ENCODE measurements at places on chromosomes 12 and 14. TPM values are rescaled to one million over a fixed set of nuclear protein-coding genes. Genes with fewer than 3 reads are reported as not detected.

PRR4 gene
- 0.46 TPM for total RNA-seq

TSPAN9 gene
- total RNA-seq = 65.0 TPM

GZMH gene
- not detected for total RNA-seq

GRCh38 chr12:10966314-10966713, 20.4 kb downstream of the TAS2R50 start:
- no peak for DNase-seq

DNA sequence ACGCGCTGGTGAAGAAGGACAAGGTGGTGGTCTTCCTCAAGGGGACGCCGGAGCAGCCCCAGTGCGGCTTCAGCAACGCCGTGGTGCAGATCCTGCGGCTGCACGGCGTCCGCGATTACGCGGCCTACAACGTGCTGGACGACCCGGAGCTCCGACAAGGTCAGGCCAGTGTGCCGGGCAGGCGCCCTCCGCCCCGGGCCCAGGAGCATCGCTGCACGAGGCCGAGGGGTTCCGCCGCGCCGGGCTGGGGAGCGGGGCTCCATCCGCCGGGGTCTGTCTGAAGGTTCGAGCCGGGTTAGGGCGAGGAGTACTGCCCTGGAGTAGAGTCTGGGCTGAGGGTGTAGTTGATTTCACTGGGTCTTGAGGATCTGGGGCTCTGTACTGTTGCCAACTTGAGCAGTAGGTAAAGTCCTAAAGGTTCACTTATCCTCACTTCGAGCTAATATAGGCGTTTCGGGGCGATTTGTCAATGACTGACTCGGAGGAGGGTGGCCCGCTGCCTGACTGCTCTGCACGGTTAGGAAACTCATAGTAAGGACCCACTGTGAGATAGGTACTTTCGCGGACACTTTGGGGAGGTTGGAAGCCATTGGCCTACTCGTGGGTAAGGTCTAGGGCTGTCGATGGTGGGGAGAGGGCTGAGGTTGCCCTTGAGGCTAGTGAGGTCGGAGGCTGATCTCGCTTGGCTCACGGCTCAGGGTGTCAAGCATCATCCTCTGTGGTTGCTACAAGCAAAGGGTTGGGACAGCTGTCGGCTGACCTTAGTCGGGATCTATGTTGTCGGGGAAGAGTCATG, 574 bp downstream of the GLRX5 start:
- DNase-seq = no peak

GRCh38 chr12:6390084-6390799, 6.3 kb downstream of the LTBR start:
- no peak for DNase-seq

DNA sequence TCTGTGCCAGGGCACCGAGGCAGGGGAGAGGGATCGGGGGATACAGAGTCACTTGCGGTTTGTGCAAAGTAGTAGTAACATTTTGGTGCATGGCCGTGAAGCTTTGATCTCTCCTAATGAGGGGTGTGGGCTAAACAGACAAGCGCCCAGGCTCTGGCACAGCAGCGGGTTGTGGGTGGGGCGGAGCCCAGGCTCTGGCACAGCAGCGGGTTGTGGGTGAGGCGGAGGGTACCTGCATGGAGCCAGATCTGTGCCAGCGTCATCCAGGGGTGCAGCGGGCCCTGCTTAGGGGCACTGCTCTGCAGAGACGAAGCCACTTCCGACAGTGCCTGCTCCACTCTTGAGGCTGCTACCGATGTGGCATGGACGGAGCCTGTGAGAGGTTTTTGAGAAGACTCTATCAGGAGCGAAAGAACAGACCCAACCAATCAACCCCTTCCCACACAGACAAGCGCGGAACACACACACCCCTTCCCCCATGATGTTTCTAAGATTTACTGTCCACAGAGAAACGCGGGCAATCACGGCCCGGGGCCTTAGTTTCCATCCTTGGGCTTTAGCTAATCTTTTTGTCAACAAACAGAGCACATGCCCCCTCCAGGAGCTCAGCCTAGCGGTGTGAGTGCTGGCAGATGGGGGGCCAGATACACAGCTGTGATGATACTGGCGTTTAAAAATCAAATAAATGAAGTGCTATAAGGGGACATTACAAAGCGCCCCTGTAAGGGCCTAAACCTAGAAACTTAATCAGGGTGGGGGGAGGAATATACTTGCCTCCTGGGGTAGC, 196.6 kb downstream of the CALM1 start:
- no peak for DNase-seq

GRCh38 chr12:132582582-132583410, 27.6 kb downstream of the LRCOL1 start:
- DNase-seq = no peak

DNA sequence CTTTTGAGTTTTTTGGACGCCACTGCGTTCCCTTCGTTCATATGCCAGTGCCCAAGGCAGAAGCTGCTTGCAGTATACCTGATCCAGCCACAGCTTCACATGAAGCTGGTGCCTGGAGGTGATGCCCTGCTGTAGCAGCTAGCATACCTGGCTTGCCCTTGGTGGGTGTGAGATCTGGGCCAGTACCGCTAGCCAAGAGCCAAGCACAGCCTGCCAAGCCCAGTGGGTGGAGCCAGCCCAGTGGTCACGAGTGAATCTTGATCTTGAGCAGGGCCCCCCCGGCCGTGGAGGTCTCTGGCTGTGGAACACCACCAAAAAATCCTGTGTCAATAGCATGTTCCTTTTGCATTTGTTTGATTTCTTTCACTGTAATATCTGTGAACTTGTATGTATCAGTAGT, 7.3 kb upstream of the M6PR start:
- DNase-seq = no peak
